Left ventricle myocardium superior (tissue), 1 donor: ENCODE measurements at places on chromosomes 16 and 17. TPM values are rescaled to one million over a fixed set of nuclear protein-coding genes. Genes with fewer than 3 reads are reported as not detected.

DNA sequence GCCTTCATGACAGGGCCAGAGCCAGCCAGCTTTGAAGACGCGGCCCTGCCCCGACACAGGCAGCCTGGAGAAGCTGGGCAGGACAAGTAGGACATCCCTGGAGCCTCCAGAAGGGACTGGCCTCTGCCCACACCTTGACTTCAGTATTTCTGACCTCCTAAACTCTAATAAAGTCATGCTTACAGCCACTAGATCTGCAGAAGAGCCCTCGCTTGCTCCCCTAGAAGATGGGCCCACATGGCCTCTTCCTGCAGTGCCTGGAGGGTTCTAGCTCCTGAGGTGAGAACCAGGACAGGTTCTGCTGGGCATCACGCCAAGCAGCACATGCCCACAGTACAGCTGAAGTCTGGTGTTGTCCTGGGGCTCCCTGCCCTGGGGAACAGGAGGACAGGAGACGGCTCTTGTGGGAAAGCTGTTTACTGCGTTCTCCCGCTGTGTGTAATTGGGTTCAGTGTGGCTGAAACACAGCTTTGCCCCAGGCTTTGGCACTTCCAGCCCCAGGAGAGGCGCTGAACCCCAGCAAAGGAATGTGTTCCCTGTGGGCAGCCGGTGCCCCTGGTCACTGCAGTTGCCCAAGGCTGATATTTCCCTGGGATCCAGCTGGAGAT lies 2.6 kb downstream of the APRT start:
- DNase-seq, result no peak

DNA sequence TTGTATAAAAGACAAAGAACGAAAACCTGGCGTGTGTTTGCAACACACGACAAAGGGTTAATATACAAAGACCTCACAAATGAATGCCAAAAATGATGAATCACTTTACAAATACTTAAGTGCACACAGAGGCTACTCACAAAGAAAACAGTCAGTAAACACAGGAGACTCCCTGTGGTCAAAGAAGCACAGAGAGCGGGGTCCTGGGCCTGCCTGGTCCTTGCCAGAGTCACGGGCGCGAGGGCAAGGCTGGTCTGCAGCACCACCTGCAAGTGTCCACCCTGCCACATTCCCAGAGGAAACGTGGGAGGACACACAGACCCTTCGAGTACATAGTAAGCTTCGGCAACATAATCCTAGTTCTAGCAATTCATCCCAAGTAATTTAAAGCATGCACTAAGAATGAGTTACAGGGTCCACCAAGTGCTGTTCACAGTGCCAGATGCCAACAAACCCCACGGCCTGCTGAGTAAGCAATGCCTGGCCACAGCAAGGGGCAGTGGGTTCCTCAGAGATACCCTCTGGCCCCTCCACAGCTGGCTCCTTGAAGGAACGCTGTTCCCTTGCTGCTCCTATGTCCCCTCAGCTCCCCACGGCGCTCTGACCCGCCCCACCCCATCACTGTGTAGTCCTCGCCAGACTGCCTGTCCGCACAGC lies 24.6 kb upstream of the FAAP100 start:
- DNase-seq, result no peak

DNA sequence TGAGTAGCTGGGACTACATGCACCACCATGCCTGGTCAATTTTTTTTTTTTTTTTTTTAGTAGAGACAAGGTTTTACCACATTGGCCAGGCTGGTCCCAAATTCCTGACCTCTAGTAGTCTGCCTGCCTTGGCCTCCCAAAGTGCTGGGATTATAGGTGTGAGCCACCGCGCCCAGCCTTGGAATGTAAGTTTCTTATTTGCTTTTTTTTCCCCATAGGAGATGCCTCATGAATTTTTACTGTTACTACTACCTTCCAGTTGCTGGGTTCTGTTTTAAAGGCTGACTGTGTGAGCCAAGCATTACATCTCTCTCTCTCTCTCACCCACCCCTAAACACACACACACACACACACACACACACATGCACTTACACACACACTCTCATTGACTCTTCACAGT lies 112.6 kb downstream of the RGS9 start:
- DNase-seq, result no peak

DNA sequence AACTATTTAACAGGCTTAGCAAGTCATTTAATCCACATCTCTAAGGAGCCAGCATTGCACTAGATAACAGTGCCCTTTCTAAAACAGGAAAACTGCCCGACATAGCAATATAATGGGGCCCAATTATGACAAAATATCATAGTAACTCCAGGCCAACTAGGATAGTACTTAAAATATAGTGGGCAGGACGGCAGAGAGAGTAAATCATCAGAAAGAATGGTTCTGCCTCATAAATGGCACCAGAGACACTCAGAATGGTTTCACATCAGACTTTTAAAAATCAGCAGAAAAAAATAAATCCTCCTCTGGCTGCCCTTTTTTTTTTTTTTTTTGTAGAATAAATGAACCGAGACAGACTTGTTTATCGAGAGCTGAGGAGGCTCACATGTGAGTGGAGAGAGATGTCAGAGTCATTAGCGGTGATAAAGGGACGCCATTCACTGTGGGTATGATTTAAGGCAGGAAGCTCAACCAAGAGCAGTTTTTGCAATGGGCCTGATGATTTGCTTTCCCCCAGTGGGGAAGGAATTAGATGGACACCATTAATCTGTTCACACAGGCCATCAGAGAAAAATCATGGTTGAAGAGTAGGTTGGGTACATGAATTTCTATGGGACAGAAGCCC lies 62.6 kb downstream of the CPPED1 start:
- DNase-seq, result no peak

- DNase-seq, result no peak
These were observed 22.3 kb downstream of the GAN start for GRCh38 chr16:81337097-81337496.

DNA sequence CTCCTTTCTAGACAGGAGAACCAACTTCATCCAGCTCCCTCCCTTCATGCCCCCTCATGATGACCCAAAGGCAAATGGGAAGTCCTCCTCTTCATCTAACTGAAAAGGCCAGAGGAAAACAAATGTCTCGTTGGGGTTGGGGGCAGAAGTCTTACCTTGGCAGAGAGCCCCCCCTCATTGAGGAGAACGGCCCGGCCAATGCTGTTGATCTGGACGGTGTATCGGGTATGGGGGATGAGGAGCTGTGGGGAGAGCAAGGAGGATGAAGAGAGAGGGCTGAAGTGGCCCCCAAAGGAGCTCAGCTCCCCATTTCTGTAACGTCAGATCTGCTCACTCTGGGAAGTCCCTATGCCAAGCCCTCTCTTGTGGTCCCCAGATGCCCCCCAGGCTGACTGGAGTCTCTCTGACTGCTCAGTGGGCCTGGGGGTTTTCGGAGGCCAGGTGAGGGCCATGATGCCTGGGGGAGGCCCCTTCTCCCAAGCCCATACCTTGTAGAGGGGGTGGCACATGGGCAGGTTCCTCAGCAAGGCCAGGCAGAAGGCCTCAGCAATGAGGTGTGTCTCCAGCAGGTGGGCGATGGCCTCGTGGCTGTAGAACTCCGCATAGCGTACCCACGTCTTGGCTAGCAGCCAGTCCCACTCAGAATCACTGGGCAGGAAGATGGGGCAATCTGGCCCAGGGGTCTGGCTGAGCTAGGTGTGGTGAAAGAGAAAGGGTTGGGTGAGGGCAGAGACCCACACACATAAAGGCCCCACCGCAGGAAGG lies 10.8 kb downstream of the ALOX12B start:
- no peak for DNase-seq

- DNase-seq, result peak; percentile 82
These were observed at the start of gene NKD1 for GRCh38 chr16:50548125-50548908. TSS of gene NKD1 (plus strand) at chr16:50548396. CDS start at chr16:50548554, 158 bp downstream.

DNA sequence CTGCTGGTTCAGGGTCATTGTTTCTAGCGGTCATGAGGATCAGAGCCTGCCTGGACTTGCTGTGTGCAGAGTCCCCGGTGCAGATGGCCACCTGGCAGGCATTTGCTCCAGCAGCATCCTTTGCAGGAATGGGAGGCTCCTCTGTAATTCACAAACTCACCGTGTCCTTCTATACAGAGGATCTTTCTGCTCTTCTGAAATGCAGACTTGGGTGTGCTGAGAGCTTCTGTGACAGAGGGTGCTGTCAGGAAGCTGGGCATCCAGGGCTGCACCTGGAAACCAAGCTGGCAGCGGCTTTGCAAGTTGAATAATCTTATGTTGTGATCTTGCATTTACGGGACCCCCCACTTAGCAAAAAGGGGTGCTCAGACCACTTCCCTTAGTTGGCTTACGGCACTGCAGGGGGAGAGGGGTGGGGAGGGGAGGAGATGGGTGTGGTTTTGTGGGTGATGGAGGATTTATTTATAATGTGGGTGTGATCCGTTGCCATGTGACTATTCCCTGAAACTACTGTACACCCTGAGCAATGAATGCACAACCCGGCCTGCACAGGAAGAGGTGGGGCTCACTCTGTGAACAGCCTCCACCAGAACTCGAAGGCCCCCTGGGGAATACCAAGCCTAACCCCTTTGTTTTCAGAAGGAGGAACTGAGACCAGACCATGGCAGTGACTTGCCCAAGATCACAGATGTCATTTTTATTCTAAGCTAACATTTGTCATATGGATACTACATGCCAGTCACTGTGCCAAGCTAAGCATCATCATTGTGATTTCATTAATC lies 178.3 kb downstream of the PRKCB start:
- DNase-seq, result no peak

DNA sequence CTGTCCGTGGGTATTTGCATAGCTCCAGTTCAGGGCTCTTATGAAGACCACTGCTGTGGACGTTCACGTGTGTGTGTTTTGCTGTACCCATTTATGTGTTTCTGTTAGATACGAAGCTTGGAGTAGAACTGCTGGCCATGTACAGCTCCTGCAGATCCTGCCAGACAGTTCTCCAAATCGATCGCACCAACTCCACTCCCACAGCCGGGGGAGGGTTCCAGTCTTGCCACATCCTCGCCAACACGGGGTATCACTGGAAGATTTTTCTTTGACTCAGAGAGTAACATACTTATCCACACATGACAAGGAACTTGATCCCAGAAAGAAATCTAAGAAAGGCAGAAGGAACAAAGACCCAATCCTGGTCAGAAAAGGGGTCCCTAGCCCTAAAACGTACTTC lies 37.4 kb downstream of the TMEM186 start:
- no peak for DNase-seq

- DNase-seq, result peak; percentile 65
These were observed 84.1 kb downstream of the TBC1D16 start for GRCh38 chr17:79951361-79952264.

- peak; percentile 45 for DNase-seq
These were observed 49.9 kb upstream of the CDR2 start for GRCh38 chr16:22424161-22424937.

GRCh38 chr17:67375716-67376115 lies 1.4 kb upstream of the PITPNC1 start:
- DNase-seq, result no peak

Gene RAB26
- total RNA-seq, result 1.7 TPM

Gene EPX
- total RNA-seq, result not detected

Gene TRIM72
- total RNA-seq, result 0.40 TPM

Gene GCGR
- total RNA-seq, result not detected

Gene CLEC10A
- 4.4 TPM for total RNA-seq

Gene DNAH2
- total RNA-seq, result 0.05 TPM
